ENCODE measurements at places on chromosomes 3 and 15.

GRCh38 chr3:161274691-161275298 lies 53.7 kb downstream of the NMD3 start:
- DNase-seq = peak; percentile 56

DNA sequence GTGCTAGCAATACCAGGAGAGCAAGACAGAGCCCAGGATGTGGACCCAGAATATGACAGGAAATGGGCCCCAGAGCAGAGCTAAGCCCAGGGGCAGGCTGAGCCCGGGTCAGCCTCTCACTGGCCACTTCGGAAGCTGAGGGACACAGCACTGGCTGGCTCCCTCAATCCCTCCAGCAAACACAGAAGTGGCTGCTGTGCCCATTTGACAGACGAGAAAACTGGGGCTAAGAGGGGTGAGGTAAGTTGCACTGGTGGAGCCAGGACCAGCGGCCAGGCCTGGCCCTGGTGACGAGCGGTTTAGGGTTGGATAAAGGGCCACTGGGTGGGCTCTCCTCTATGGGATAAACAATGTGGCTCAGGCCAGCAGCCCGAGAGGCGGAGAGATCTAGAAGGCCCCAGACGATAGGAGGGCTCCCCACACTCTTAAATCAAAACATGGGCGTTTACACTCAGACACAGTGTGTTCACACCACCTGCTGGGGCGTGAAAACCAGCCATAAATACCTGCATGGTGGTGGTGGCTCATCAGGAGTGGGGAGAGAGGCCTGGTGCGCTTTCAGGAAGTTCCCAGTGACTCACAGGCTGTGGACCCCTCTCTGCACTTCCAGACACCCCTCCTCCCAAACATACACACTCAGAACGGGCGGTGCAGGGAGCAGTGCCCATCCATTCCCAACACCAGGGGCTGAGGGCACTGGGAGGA lies 12.0 kb upstream of the LINGO1 start:
- DNase-seq = no peak

DNA sequence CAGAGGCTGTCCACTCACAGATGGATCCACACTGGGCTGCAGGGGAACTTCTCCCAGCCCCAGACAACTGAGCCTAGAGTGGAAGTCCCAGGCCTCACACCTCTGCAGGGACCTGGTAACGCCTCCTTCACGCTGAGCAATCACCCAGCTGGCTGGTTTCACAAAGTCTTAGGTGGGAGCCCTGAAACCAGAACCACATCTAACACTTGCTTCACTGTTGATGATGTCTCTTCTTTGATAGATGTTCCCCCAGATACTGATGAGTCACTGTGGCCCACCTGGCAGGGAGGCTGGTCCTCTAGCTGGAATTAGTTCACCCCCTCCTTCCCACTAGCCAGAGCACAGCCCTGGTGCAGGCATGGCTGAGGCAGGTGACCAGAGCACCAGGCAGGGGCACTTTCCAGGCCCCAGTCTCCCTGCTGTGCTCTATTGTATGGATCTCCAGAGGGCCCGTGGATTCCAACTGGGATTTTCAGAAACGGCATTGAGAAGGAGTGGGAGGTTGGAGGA lies 33.5 kb downstream of the MYL3 start:
- peak; percentile 8 for DNase-seq

DNA sequence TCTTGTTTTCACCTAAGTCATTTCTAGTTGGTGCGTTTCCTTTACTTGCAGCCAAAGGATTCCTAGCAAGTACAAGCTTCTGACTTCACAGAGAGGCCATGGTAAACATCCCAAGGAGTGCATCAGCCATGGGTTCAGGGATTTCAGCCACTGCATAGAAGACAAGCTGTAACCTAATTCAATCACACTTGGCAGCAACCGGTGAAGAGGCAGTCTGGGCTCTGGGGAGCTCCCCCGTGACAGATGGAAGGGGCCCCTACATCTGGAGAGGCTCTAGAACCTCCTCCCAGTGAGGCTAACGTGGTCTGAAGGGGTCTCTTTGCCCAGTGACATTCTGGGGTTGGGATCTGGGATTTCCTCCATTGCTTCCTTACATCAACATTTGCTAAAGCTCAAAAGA lies 8.4 kb upstream of the SNRPA1 start:
- DNase-seq = no peak
